ENCODE measurements at places on chromosomes 11 and 22.
A peak's percentile ranks its signal among the peaks of the same experiment; 100 is the strongest.

DNA sequence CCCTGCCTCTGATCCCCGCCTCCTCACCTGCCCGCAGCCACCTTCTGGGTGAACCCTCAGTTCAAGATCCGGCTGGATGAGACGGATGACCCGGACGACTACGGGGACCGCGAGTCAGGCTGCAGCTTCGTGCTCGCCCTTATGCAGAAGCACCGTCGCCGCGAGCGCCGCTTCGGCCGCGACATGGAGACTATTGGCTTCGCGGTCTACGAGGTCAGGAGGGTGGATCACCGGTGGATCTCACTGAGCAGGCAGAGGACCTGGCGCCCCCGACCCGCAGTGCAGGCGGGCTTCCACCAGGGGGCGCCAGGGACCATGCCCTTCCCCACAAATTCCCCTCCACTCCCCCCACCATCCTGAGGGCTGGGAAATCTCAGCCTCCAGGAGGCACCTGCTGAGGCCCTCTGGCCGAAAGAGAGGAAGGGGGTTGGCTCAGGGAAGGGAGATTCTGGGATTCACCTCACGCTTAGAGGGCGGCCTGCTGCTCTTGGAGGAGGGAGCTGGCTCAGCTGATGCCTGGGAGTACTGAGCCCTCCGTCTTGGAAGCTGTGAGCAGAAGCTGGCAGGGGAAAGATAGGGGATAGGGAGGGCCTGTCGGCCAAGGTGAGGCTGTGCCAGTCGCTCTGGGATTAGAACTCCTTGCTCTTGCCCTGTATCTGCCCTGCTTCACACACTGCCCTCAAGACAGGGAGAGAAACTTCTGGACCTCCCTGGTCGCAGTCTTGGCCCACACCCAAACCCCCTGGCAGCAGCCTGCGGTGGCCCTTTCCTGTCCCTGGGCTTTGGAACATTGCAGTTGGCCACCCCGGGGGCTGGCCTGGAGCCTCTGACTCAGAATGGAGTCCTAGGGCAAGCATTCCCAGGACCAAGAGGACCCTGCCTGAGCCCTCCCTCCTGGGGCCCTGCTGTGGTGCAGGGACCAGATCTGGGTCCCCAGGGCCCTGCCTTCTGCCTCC lies 23.2 kb downstream of the CAPN1 start:
- DNase-seq = peak; percentile 49

DNA sequence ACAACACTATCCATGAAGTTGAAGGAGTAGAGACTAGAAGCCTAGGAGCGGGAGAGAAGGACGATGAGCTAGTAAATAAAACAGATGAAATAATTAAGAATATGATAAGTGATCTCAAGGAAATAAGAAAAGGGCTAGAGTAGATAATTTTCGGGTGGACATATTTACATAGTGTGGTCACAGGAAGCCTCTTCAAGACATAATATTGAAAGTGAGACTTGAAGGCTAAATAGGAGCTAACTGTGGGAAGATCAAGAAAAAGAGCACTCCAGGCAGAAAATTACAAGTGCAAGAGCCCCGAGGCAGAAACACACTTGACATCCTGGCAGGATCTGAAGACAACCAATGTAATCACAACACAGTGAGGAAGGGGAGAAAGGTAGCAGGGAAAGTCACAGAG lies 11.9 kb upstream of the PPFIBP2 start:
- no peak for DNase-seq

GRCh38 chr22:41621911-41622179 lies 750 bp downstream of the XRCC6 start:
- DNase-seq = no peak

- no peak for DNase-seq
These were observed 2.4 kb downstream of the SLC22A12 start for GRCh38 chr11:64593156-64594105.

DNA sequence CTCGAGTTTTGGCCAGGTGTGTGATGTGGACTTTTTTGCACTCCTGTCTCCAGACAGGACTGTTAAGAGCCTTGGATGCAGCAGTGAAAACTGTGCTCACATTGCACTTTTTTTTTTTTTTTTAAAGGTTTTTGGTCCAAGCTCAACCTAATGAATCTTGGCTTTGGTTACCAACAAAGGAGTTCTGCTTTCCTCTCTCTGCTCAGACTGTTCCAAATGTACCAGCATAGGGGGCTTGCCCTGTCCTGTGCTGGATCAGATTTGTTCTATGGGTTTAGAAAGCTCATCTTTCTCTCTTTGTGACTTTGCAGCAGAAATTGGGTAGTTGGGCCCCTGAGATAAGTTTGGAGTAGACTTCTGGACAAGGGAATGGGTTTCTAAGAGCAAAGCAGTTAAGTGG lies 45.3 kb downstream of the POLD3 start:
- DNase-seq = no peak

All from naive B cell (primary cell).